ENCODE measurements at places on chromosomes 7 and 10.

DNA sequence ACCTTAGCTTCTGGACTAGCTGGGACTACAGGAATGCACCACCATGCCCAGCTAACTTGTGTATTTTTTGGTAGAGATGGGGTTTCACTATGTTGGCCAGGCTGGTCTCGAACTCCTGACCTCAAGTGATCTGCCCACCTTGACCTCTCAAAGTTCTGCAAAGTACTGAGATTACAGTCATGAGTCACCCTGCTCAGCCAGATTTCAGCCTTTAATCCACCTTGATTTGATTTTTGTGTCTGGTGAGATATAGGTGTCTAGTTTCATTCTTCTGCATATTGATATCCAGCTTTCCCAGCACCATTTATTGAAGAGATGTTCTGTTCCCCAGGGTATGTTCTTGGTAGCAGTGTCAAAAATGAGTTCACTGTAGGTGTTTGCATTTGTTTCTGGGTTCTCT, 20.1 kb upstream of the CYP3A7 start:
- no peak for DNase-seq

DNA sequence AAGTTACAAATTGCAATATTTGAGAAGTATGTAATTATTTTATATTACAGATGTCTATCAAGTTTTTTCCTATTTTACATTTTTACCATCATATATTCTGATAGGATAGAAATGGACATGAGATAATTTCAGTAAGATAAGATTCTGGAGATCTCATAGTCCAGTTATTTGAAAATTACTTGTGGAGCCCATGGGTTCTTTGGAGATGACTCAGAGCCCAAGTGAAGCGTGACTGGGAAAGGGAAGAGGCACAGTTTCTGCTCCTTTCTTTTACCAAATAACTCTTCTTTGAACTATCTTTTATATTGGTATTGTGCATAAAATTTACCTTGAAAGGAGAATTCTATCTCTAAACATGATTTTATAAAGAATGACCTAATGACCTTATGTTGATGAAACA, 2.4 kb downstream of the CD36 start:
- peak; percentile 18 for DNase-seq

GRCh38 chr10:10873289-10873688, 144.4 kb upstream of the CELF2 start:
- no peak for DNase-seq

- peak; percentile 33 for DNase-seq
These were observed 224.9 kb upstream of the AUTS2 start for GRCh38 chr7:69373171-69374043.

DNA sequence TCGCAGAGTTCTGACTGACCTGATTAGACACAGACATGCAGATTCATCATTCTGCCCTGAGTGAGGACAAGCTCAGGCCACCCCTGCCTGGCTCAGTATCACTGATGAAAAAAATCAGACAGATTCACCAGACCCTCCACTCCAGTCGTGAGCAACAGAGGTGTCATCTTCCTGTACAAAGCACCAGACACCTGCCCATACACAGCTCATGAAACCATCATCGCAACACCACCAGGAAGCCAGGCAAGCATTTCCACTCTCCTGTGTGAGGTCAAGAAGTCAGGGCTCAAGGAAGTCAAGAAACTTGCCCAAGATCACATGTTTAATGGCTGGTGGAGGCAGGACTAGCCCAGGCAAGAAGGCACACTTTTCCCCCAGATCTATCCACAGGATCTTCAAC, 163.0 kb downstream of the CALN1 start:
- no peak for DNase-seq

- DNase-seq: no peak
These were observed 985 bp upstream of the ETV1 start for GRCh38 chr7:13990319-13990983.

Measured in astrocyte of the cerebellum (primary cell).